ENCODE measurements at places on chromosomes 3 and 15.

- DNase-seq: peak; percentile 42
Observed at GRCh38 chr3:71389911-71390573, 193.5 kb downstream of the FOXP1 start.

DNA sequence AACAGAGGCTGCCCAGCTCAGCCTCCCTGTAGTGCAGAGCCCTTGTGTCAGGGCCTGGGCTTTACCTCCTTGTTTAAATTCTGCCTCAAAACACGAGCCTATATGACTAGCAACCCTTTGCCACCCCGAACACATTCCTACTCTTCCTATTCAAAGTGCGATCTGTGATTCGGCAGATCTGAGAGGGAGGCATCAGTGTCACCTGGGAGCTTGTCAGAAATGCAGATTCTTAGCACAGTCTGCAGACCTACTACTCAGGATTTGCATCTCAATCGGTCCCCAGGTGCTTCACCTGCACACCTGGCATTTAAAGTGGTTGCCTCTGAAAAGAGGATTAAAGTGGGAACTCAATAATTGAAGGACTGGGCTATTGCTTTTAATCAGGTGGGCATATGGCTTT is 273.2 kb upstream of the TOPAZ1 start:
- DNase-seq: no peak

DNA sequence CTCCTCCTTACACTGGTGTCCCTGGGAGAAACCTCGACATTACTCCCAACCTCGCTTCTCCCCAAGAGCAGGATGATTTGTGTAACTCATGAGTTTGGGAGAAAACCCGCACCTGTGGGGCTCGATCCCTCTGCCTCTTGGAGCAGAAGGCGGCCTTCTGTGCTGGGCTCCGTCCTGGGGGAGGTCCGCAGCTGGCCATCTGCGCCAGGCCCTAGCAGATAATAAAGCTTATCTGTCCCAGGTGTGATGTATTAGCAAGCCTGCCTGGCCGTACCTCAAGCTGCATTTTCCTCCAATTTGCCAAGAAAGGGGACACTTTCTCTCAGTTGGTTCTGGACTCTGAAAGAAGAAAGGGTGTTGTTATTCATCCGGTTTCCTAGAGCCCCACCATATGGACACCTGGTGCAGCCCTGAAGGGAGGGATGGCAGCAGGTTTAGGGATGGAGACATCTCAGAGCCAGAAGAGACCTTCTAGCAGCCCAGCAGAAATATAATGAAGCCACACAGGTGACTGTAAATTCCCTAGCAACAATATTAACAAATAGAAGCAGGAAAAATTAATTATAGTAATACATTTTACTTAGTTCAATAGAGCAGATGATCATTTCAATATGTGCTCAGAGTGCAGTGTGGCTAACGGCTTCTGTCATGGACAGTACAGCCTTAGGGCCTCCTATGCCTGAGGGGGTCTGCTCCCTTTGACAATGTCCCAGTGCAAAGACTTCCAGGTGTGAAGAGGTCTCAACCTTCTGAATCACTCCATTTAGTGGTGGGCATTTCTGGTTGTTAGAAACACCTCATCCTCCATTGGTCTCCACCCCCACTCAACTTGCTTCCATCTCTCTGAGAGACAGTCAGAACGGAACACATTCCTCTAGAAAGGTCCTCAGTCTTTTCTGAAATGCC is 94.8 kb downstream of the CPN2 start:
- no peak for DNase-seq

DNA sequence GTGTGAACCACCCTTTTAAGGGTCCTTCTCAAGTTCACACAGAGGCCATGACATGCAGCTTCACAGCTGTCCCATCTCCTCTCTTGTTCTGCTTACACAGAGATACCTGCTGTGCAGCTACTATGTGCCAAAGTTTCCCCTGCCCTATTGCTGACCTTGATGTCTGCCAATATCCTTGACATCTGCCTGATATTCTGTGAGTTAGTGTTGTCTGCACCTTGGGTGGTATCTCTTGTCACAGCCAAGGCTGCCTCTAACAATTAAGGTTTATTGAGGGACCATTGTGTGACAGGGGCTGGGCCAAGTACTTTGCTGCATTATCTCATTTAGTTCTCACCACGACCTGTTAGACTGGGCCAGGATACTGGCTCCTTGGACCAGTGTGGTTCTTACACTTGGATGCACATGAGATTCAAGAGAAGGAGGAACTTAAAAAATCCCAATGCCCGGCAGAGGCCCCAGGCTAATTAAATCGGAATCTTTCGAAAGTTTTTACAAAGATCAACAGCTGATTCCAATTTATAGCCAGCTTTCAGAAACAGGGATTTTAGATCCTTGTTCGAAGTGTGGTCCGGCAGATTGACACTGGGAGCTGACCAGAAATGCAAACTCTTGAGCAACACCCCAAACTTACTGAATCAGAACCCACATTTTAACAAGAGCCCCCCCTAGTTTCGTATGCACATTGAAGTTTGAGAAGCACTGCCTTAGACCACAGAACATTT is 178.6 kb downstream of the SATB1 start:
- no peak for DNase-seq

DNA sequence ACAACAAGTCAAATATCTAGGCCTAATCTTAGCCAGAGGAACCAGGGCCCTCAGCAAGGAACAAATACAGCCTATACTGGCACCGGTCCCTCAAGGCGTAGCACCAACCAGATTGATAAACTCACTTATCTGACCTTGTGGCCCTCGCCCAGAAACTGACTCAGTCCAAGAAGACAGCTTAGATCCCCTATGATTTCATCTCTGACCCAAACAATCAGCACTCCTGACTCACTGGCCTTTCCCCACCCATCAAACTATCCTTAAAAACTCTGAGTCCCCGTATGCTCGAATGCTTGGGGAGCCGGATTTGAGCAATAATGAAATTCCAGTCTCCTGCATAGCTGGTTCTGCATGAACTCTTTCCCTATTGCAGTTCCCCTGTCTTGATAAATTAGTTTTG is 1.6 kb upstream of the SORD start:
- no peak for DNase-seq

Data from fibroblast of skin of right quadriceps (primary cell).